CD8-positive, alpha-beta T cell (primary cell): ENCODE measurements at places on chromosomes 7 and 10.

GRCh38 chr10:122276611-122277208 lies 5.6 kb downstream of the BTBD16 start:
- no peak for DNase-seq

DNA sequence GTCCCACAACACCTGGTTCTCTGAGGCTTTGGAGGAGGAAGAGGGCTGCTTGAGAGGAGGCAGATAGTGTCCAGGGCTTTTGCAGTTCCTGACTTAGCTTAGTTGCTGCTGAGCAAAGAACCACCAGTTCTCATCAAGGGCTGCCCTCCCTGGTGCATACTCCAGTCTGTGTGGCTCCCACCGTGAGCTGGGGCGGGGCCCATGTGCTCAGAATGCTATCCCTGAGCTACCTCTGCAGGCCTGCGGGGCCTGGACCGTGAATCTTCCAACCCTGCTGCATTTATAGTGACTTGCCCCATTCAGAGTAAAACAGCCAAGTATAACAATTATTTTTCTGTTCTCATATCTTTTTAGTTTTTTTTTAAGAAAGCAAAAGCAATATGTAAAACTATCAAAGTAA lies 49.2 kb downstream of the TACR2 start:
- no peak for DNase-seq

DNA sequence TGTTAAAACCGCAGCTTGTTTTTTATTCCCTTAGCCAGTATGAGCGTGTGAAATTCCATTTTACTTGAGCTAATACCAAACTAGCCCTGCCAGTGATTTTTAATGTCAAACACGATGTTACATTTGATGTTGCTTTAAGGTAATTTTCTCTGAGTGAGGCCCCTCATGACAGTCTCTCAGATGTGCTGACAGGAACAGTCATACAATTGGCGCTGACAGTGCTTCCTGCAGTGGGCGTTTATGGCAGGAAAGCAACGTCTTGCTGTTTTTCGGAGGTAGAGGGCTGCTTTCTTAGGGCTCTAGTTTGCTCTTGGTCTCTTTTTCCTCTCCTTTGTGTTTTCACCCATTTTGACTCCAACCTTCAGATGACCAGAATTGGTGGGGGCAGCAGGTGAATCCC lies 19.3 kb downstream of the PON1 start:
- DNase-seq, result no peak

GRCh38 chr7:133556553-133556952 lies 303.7 kb downstream of the EXOC4 start:
- no peak for DNase-seq

GRCh38 chr7:20310301-20310700 lies 20.4 kb upstream of the ITGB8 start:
- no peak for DNase-seq

DNA sequence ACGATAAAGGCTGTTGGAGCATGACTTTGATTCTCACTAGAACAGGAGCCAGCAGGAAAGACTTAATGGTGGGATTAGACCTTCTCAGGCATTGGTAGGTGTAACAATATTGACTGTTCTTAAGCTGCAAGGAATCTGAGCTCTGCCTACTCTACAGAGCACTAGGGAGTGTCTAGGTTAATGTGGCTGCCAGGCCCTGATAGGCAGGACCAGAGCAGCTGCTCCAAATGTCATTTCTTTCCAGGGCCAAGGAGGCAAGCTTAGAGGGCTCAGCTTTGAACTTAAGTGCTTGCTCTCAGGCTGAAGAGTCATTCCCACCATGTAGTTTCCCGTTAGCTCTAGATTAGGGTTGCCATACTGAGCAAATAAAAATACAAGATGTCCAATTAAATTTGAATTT lies 96.8 kb downstream of the RAB18 start:
- no peak for DNase-seq

- DNase-seq, result no peak
Observed at GRCh38 chr7:127794551-127794950, 142.6 kb downstream of the SND1 start.

DNA sequence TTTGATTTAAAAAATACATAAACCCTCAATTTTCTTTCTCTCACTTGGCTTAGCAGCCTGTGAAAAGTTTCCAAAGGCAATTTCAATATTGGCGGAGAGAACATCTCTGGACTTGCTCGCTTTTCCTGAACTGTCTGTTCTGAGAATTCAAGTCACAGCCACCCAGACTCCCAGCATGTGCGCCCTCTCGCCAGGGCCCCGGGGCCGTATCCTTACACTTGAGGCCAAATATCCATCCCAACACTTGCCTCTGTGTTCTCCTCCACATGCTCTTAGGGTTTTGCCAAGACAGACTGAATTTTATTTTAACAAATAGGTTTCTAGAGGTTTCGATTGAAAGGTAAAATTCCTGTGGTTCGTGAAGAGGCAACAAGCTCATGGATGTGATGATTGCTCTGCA lies 111.5 kb upstream of the GPR26 start:
- DNase-seq, result no peak

GRCh38 chr10:123564631-123565030 lies 101.5 kb upstream of the GPR26 start:
- DNase-seq, result no peak

GRCh38 chr10:42982891-42983506 lies 93.9 kb upstream of the RET start:
- no peak for DNase-seq

GRCh38 chr10:73959484-73960243 lies 38.3 kb upstream of the VCL start:
- DNase-seq, result no peak

GRCh38 chr7:158406801-158407200 lies 180.8 kb downstream of the PTPRN2 start:
- no peak for DNase-seq

DNA sequence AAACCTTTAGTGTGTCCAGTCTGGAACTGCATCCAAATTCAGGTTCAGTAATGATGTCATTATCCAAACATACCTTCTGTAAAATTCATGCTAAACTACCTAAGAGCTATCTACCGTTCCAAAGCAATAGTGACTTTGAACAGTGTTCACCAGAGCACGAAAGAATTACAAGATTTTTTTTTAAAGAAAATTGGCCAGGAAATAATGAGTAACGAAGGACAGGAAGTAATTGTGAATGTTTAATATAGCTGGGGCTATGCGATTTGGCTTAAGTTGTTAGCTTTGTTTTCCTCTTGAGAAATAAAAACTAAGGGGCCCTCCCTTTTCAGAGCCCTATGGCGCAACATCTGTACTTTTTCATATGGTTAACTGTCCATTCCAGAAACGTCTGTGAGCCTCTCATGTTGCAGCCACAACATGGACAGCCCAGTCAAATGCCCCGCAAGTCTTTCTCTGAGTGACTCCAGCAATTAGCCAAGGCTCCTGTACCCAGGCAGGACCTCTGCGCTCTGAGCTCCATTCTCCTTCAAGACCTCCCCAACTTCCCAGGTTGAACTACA lies 694 bp upstream of the FAS start:
- DNase-seq, result no peak

GRCh38 chr7:128710481-128710880 lies 28.7 kb upstream of the CALU start:
- no peak for DNase-seq

- no peak for DNase-seq
Observed at GRCh38 chr7:125122173-125122572, 192.5 kb upstream of the POT1 start.

- no peak for DNase-seq
Observed at GRCh38 chr10:44994752-44995530, 5.8 kb upstream of the ZNF22 start.

GRCh38 chr10:66586897-66587679 lies 338.7 kb upstream of the LRRTM3 start:
- DNase-seq, result no peak

GRCh38 chr10:26367771-26368170 lies 70.4 kb upstream of the APBB1IP start:
- peak; percentile 21 for DNase-seq

- no peak for DNase-seq
Observed at GRCh38 chr7:98077762-98078161, 28.9 kb upstream of the LMTK2 start.

DNA sequence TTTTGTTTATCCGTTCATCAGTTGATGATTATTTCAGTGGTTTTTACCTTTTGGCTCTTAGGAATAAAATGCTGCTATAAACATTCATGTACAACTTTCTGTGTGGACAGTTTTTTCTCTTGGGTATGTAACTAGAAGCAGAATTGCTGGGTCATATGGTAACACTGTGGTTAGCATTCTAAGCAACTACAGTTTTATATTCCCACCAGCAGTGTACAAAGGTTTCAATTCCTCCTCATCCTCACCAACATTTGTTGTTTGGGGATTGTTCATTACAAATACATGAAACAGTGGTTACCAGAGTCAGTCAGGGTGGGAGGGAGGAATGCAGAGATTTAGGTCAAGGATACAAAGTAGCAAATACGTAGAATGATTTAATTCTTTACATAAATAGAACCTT lies 97.0 kb downstream of the NPSR1 start:
- DNase-seq, result no peak

DNA sequence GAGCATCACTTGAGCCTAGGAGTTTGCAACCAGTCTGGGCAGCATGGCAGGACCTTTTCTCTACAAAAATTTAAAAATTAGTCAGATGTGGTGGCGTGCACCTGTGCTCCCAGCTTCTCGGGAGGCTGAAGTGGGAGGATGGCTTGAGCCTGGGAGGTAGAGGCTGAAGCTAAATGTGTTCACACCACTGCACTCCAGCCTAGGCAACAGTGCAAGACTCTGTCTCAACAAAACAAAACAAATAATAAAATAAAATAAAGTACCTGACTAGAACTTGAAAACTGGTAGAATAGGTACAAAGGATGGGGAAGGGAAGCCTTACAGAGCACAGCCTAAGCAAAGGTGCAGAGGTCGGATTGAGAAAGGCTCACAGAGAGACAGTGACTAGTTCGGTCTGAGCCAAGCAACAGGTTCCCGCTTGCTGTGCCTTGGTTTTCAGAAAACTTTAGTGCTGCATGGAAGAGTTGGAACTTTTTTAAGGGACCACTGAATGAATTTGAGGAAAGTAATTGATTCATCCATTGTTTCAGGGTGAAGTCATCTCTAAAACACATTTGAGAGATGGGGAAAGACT lies 100.1 kb upstream of the STK17A start:
- no peak for DNase-seq

- DNase-seq, result no peak
Observed at GRCh38 chr7:120714945-120715344, 143.0 kb downstream of the TSPAN12 start.

- DNase-seq, result no peak
Observed at GRCh38 chr7:114932991-114933390, 11.1 kb downstream of the MDFIC start.

DNA sequence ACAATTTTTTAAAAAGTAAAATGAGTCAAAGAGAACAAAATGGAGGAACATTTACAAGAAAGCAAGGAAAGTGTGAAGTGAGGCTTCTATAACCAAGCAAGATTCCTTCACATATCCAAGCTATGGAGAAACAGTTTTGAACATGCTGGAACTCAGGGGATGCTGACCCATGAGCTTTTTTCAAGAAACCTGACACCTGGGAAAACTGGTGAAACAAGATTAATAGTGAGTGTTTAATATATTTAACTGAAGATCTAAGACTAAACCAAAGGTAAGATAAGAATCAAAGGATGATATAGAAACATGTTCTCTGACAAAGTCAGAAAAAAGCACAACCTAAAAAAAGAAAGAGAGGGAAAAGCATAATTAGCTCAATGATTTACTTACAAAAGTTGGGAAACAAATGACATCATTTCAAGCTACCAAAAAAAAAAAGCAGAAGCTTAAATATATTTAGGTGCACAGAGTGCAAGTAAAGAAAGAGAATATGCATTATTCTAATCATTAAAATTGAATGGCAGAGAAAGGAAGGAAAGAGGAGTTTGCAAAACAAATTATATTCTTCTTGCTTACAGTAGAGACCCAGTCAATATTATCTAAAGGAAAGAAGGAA lies 24.9 kb downstream of the C7orf25 start:
- DNase-seq, result no peak

DNA sequence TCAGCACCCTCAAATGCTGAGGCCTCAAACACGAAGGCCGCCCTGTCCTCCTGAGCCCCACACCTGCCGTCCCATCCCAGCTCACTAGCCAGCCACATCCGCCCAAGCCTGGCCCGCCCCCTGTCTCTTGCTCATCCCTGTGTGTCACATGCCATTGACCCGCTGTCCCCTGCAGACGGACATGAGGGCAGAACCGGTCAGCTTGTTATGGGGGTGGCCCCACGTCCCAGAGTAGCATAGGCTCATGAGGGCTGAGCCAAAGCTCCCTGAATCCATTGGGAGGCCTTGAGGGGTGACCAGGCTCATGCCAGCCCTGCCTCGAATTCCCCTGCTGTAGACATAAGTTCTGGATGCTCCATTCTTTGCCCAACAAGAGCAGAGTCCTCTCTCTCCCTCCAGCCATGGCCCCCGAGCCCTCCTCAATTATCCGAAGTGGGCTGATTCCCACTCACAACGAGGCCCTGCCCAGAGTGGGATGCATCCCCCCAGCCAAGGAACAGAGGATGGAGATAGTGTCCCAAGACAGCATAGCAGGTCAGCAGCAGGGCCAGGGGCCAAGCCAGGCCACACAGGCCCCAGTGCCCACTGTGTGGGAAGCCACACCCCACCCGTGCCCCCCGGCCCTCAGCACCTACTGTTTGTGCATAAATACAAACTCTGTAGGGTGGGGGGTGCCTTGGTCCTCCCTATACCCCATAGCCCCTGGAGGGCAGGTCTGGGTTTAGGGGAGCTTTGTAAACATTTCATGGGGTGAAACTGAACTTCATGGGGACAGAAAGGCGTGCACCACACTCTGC lies 42.1 kb downstream of the EBF3 start:
- DNase-seq, result no peak

DNA sequence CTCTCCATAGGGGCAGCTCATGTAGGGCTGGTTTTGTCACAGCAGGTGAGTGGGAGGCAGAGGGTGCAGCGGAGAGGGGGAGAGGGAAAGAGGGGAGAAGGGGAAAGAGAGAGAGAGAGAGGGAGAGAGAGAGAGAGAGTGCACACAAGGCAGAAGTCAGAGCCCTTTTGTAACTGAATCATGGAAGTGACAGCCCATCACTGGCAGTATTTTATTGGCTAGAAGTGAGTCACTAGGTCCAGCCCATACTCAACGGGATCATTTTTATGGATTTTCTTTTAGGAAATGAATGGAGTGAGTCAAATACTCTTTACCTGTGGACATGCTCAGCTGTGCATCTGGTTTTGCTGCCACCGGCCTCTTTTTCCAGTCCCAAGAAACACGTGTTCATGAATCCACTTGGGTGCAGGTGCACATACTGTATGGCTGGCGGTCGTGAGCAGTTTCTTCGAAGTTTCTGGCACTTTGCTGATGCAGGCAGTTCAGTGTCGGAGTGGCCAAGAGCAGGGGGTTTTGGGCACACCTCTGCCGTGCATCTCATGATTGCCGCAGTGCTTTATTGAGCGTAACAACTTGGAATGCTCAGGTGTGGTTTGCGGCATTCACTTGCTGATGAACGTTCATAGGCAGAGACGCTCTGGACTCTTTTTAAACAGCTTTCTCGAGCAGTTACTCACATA lies 40.3 kb downstream of the DOCK1 start:
- no peak for DNase-seq

DNA sequence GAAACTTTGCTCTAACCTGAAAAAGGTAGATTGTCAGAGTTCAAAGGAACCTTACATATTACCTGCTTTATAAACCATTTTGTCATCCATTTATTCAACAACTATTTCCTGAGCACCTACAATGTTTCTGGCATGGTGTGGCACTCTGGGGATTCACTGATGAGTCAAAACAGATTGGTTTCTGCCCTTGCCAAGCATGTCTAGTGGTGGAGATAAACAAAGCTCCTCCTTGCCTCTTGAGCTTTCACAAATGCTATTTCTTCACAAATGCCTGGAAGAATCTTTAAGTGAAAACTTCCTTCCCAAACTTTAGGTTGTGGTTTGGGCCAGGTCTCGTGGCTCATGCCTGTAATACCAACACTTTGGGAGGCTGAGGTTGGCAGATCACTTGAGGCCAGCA lies 85.1 kb upstream of the RELN start:
- no peak for DNase-seq

- no peak for DNase-seq
Observed at GRCh38 chr10:45063591-45064231, 63.0 kb downstream of the ZNF22 start.
